Osteocyte (in vitro differentiated cells): ENCODE measurements at places on chromosomes 11 and 22.

DNA sequence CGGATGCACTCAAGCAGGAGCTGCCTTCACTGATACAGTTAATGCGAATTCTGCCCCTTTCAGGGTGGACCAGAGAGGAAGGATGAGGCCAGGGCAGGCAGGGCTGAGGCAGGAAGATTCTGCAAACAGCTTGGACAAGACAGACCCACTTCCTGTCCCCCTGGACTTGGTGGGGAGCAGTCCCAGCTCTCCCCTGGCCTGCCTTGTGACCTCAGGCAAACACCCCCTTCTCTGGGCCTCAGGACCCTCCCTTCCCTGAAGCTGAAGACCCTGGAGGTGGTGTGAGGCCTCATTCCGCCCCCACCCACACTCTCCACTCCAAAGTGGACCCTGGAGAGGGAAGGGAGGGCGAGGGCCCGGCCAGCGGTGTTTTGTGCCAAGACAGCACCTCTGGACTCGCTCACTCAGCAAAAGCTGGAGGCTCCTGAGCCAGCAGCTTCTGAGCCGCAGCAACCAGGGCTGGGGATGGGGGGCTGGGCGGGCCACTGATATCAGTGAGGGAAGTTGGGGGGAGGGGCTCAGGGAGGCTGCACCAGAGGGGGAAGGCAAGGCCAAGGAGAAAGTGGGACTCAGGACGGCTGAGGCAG, 8.5 kb downstream of the RAB3IL1 start:
- no peak for DNase-seq

- no peak for DNase-seq
Observed at GRCh38 chr11:87036756-87037449, 831 bp upstream of the TMEM135 start.

GRCh38 chr11:12113294-12113693, 2.9 kb downstream of the MICAL2 start:
- DNase-seq, result no peak

- DNase-seq, result peak; percentile 83
Observed at GRCh38 chr11:2300290-2300935, 1.3 kb downstream of the C11orf21 start.

- DNase-seq, result no peak
Observed at GRCh38 chr22:40498420-40499208, 128.2 kb downstream of the SGSM3 start.

DNA sequence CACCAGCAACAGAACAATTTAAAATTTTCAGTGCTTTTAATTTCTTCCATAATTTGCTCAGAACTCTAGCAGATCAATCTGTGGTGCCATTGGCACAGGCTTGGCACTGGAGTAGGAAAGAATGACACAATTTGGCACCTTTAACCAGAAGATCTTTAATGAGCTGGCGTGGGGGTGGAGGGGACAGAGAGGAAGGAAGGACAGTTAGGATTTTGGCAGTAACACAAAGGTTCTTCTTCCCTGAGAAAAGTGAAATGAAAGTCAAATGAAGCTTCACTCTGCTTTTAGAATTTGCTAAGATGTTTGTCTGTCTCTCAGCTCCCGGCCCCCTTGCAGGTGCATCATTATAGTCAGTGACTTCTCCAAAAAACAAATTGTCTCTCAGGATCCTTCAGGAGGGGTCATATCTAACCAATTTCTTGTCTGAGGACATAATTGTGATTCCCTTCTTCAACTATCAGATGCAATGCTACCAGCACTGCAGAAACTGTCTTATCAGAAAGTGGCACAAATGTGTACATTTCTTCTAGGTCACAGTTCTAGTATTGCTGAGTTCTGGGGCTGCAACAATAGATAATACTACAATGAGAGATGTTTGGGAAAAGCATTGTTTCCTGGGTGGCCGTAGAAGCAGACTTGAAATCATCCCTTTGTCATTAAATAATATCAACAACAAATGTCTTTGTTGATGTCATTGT, 66.8 kb downstream of the CSTPP1 start:
- DNase-seq, result no peak

GRCh38 chr11:19816817-19817216, 104.2 kb downstream of the NAV2 start:
- no peak for DNase-seq

GRCh38 chr11:64632654-64633053, 41.6 kb downstream of the SLC22A12 start:
- DNase-seq, result no peak
